ENCODE measurements at places on chromosomes 1 and 21.

DNA sequence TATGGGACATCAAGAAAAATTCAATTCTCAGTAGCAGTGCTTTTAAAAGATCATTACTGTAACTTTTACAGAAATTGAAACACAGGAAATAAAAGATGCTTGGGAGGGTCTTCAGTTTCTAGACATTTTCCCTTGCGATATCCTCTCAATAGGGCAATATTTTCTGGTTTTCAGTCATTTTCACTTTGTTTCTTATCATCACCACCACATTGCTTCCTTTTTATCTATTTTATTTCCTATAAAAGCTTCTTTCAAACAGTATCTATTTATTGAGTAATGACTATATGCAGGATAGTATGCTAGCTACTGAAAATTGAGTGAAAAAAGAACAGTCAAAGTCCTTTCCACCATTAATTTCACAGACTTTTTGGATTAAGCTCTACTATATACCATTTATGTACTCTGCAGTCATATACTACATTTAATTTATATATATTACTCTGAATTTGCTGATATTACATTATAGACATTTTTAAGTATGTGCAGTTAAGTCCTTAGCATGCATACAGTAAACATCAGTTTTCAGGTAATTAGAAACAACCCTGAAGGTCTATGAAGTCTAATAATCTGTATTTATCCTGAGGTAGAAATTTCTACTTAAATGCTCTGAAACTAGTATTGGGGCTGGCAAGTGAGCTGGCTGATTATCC lies 18.7 kb downstream of the TRMT1L start:
- no peak for DNase-seq

GRCh38 chr1:181021811-181022434 lies 747 bp downstream of the STX6 start:
- peak; percentile 22 for DNase-seq

GRCh38 chr1:234901491-234902049 lies 227.1 kb downstream of the TOMM20 start:
- DNase-seq: no peak

DNA sequence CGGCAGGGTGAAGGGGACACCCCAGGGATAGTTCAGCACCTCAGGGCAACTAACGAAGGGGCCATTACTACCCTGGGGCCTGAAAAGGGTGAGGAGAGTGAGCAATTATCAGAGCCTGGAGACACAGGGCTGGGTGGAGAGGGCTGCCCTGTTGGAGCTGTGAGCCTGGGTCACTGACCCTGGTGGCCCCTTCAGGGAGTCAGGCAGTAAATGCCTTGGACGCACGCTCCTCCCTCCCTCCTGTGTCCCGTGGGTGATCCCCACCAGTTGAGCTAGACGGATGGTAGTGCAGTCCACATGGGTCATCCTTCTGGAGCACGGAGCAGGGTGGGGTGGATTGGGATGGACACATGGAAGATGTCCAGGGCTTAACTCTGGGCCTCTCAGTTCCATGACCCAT lies 305.3 kb downstream of the PTPRU start:
- DNase-seq: no peak

DNA sequence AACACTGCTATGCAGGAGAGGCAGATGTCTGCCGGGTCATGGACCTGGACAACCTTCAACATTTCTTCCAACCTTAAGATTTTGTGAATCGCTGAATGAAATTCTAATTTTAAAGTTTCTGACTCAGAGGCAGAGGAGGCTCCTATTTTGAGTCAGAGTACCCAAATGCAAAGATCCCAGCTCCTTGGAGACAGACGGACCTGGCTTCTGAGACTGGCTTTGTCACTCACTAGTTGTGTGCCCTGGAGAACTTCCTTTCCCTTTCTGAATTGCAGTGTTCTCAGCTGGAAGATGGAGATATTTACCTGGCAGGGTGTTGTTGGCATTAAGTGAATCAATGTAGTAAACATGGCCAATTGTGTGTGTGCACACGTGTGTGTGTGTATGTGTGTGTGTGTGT lies 51.9 kb downstream of the IER5 start:
- DNase-seq: no peak

DNA sequence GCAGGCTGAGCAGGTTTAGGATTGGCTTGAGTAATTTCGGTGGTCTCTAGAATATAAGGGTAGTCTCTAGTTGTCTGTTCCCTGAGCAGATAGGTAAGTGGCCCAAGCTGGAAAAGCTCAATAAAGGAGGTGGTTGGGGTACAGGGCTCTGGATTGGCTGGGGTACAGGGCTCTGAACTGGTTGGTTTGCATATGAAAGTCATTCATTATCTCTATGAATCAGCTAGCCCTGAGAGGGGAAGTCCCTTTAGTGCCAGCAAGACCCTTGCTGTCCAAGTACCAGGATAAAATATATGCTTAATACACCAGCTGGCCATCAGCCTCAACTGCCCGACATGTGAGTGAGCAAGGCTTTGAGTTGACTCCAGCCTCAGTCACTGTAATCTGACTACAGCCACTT lies 93.0 kb downstream of the ZBTB18 start:
- DNase-seq: no peak

- no peak for DNase-seq
Observed at GRCh38 chr1:2294725-2295078, 66.6 kb downstream of the SKI start.

DNA sequence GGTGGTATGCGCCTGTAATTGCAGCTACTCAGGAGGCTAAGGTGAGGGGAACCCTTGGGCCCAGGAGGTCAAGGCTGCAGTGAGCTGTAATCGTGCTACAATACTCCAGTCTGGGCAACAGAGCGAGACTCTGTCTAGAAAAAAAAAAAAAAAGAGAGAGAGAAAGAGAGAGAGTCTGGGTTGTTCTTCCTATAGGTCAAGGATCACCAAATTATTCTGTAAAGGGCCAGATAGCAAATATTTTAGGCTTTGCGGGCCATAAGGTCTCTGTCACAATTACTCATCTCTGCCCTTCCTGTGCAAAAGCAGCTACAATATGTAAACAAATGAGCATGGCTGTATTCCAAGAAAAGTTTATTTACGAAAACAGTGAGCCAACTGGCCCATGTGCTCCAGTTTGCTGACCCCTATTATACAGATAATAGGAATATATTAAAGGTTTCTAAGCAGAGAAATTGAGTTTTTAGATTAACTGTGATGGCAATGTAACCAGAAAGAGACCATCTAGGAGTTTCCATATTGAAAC lies 2.1 kb downstream of the SASS6 start:
- DNase-seq: no peak
